MCF 10A (cell line): ENCODE measurements at places on chromosomes 7 and 10. TPM values are rescaled to one million over a fixed set of nuclear protein-coding genes. Genes with fewer than 3 reads are reported as not detected.

DNA sequence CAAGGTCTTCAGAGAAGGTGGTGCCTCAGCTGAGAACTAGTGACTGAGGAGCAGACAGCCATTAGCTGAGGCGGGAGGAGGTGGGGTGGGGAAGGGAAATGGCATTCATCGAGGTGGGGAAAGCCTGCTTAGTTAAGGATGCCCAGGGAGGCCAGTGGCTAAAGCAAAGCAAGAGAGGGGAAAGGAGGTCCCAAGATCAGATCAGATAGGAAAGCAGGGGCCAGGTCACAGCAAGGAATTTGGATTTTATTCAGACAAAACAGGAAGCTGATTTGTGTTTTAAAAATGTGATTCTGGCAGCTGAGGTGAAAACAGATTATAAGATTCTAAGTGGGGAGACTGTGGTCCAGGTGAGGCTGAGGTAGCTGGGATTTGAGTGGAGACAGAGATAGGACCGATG, 45.8 kb downstream of the CNNM1 start:
- DNase-seq = no peak

The STEAP1 gene
- 3.1 and 3.2 TPM in 2 replicates for total RNA-seq

- DNase-seq = peak; percentile 4
Measured at GRCh38 chr7:144027974-144028373, 20.8 kb upstream of the OR2A5 start.

The ATP6V1F gene
- 125 and 152 TPM in 2 replicates for total RNA-seq
